ENCODE measurements at places on chromosomes 7 and 10.
A peak's percentile ranks its signal among the peaks of the same experiment; 100 is the strongest.

DNA sequence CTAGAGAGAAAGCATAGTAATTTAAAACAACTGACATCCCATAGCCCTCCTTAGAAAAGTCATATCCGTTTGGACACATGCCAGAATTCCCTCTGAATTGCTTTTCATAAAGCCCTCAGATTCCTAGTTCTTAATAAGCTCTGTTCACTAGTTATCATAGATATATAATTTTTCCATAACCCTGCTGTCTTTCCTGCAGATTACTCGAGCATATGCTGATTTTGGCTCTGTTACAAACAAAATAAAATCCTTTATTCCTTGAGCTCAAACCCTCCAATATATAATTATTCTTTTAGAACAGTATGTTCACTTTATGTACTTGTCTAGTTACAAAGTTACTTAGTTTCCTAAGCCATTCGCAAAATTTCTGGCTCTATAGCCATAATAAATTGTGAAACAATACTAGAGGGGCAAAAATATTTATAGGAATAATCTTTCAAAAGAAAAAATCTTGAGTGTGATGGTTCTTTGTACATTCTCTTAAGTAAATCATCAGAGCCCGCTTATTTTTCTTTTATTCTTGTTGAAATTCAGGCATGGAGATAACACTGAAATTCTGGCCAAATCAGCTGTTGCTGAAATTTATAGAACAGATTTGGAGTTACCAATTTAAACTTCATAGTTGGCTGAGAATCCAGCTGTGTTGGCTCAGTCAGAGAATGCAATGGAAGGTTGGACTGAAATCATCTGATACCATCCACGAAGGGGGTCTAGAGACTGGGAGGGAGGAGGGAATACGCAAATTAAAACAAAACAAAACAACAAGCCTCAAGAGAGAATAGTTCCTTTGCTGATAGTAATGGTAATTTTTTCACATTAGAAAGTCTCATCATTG, 146.1 kb upstream of the TMEM196 start:
- DNase-seq, result no peak

DNA sequence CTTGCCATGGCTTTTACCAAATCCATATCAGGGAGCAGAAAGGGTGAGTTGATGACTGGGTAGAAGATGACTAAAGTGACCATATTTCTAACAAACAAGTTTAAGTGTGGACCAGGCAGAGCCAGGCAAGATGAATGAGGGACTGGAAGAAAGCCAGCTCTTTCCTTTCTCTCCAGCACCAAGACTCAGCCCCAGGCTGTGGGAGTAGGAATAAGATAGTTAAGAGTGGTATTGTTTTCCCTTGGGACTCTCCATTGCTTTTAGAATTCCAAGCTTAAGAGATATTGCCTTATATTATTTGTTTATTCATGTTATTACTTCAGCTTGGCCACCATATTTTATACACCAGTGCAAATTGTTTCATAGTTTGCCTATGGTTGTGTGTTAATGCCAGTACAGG, 28.8 kb upstream of the TSPAN33 start:
- no peak for DNase-seq

- no peak for DNase-seq
These were observed 9.3 kb upstream of the HUS1 start for GRCh38 chr7:47988496-47989386.

GRCh38 chr10:93261961-93262610, 188.4 kb downstream of the CYP26A1 start:
- DNase-seq, result no peak

GRCh38 chr10:131312478-131312836, 936 bp upstream of the TCERG1L start:
- peak; percentile 95 for DNase-seq

- no peak for DNase-seq
These were observed 2.0 kb downstream of the ANLN start for GRCh38 chr7:36391436-36392198.

DNA sequence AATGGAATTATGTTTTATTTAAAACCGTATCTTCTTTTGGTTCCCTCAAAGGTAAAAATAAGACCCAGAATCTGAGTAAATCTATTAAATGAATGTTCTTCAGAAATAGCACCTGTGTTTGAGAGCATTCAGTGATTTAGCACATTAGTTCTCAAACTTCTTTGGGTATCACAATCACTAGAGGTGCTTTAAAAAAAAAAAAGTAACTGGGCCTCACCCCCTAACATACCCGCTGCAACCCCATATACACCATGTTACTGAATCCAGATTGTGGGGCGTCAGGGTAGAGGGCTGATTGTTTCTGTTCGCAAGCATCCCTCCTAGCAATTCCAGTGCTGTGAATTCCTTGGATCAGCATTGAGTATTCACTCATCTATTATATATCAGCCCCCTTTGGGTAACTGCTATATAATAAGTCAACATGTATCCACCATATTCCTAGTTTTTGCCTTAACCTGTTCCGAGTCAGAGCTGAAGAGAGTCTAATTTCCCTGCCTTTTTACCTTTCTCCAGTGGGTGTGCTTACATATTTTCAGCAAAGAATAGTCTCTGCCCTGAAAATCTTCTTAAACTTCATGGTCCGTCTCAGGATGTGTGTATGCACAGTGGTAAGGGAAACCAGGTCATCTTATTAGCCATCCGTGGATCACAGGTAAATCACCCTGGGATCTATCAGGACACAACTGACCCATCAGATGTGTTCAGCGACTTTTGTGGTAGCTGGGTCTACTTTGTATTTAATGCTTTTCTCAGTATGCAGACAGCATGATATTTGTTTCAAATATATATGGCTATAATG, 40.2 kb downstream of the CALML5 start:
- DNase-seq, result no peak

- DNase-seq, result no peak
These were observed 70.9 kb downstream of the HHEX start for GRCh38 chr10:92760609-92761008.

DNA sequence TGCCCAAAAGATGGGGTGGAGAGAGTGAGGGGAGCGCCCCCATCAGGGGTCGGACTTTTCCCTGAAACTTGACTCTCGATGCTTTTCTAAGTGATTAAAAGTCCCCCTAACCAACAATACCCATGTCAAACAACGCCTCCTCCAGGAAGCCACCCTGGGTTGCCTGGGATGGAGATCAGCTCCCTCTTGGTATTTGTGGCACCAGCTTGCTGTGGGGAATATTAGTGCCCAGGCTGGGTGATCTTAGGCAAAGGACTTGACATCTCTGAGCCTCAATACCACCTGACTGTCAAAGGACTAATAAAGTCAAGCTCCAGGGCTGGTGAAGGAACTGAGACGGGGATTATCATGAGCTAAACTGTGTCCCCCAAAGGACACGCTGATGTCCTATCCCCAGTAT, 18.2 kb upstream of the ELFN1 start:
- no peak for DNase-seq

- peak; percentile 78 for DNase-seq
These were observed 10.0 kb upstream of the CHCHD1 start for GRCh38 chr10:73771722-73772280.

DNA sequence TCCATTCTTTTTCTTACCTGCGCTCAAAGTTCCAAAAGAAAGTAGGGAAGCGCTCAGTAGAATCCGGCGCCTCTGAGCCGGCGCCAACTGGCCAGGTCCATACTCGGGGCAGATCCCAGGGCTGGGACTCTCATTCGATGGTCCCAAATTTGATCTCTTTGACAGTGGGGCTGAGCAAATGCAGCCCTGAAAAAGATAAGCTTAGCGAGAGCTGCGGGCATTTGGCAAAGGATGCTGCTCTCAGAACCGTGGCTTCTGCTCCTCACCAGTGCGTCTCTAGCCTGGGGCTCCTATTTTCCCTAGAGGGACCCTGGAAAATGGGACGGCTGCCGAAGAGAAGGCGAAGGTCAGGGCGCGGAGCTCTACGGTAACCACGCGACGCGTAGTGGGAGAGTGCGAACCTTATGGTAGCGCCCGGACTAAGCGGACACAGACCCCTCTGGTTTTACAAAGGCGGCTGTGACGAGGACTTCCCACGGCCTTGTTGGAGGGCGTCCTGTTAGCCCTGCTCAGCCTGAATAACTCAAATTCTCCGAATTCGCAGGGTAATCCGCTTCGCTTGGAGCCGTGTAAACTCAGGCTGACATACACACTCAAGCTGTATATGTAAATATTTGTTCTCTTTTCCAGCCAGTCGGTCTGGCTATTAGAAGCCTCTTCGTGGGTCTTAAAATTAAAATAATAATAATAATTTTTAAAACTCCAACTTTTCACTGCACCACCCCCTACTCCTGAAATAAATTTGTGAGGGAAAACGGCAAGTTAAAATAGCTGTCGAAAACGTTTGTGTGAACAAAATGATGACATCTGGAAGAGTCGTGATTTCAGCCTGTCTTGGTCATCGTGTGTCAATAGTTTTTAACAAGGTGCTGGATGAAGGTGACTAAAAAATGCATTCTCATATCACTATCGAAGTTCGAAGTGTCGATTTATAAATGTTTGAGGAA, 869 bp upstream of the TBX20 start:
- DNase-seq, result peak; percentile 73

- DNase-seq, result no peak
These were observed 16.6 kb upstream of the AQP1 start for GRCh38 chr7:30894866-30895605.

- no peak for DNase-seq
These were observed 24.1 kb upstream of the MYH16 start for GRCh38 chr7:99248391-99249095.

- no peak for DNase-seq
These were observed 516.5 kb upstream of the KLF6 start for GRCh38 chr10:4301291-4302045.

DNA sequence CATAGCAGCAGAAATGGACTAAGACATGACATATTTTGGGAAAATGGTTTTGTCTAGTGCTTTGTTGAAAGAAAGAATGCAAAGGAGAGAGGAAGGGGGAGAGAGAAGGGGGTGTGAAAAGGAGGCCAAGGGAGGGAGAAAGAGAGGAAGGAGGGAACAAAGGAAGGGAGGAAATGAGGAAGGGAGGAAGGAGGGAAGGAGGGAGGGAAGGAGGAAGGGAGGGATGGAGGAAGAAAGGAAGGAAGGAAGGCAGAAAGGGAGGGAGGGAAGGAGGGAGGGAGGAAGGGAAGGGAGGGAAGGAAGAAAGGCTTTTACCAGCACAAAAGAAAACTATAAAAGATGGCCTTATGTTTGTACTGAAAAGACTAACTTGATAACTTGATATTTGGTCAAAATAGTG, 65.1 kb upstream of the ST8SIA6 start:
- no peak for DNase-seq
